ENCODE measurements at places on chromosomes 3 and 15.

DNA sequence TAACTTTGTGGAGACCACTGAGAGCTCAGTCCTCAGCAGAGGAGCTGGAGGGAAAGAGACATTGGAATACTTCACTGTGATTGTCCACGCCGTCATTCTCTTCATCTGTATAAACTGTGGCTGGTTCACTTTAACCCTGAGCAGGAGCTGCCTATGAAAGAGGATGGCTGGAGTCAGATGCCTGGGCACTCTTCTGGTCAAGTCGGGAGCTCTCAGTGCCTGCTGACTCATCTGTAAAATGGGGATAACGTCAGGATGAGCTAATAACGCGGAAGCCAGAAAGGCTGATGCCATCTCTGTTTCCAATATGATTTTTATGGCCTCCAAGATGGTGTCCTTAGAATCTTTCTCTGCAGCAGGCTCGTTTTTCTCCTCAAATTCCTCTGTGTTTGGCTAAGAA, 51.6 kb upstream of the MRPS22 start:
- no peak for DNase-seq

DNA sequence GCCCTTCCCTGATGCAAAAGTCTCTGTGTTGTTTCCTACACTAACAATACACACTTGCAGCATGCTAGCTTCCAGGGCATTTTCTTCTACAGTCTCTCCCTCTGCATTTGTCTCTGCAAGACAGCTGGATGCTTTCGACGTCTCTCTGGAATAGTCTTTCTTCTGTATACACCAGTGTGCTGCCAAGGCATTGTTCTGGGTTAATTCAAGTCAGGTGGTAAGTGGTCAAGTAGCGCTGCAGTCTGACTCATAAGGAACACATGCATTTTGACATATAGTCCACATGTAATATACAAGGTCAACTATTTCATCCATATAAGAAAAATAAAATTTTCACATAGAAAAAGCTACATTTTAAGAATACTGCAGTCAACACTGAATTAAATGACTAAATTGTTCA, 92.7 kb downstream of the MYLK start:
- no peak for DNase-seq

DNA sequence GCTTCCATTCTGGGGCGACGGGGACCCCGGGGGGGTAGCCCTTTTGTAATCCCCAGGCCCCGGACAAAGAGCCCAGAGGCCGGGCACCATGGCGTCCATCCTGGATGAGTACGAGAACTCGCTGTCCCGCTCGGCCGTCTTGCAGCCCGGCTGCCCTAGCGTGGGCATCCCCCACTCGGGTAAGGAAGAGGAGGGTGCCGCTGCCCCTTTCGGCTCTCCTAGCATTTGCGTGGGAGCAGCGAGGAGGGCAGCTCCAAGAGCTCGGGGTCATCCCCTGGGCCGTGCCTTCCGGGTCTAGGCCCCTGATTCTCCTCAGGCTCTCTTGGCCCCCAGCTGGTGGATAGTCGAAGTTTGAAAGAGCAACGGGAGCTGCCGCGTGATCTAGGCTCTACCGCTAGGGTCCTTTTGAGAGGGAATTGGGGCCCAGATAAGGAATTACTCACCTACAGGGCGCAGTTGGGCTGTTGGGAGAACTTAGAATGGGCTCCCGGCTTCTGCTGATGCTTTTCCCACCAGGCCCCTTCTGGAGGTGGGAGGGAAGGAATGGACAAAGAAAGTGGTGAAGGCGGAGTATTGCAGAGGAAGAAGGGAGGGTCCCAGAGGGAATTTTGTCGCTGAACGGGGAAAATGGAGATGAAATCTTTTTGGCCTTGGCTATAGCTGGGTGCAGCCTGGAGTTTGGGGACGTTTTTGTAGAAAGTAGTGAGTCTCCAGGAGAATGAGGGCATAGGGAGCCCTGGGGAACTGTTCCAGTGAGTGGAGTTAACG, 615 bp downstream of the VPS18 start:
- peak; percentile 58 for DNase-seq

- DNase-seq = no peak
Observed at GRCh38 chr3:33729993-33730392, 11.9 kb upstream of the CLASP2 start.

- DNase-seq = no peak
Observed at GRCh38 chr15:39403640-39404117, 177.2 kb upstream of the THBS1 start.

DNA sequence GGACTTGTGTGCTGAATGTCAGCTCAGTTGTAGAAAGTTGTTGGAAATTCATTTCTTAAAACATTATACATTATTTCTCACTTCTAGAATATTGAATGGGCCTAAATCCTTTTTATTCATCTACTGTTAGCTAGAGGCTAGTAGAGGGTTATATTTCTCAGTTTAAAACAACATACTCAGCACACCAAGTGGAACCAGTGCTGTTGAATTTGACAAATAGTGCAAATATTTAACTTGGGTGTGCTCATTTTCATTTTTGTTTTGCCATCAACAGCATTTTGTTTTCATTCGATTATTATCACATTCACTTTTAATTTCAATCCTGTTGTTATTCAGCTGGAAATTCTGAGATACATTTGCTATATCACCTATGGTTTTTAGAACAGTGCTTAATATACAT, 269.4 kb upstream of the PEX5L start:
- no peak for DNase-seq

DNA sequence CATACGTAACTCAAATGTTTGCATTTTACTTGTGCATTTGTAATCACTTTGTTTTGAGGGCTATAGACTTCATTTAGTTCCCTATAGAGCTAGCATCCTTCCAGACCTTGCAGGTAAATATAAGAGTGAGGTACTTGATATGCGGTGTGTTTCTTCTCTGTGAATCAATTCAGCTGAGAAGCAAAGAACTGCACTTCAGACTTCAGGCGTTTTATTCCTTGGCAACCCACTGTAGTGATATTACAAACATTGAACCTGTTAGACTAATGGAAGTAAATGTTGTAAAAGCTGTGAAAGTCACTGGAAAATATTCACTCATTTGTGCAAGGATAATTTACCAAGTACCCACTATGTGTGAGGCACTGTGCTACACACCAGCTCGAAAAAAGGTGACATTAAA, 94.1 kb upstream of the CHL1 start:
- no peak for DNase-seq

GRCh38 chr3:119861681-119862080, 79.8 kb downstream of the NR1I2 start:
- no peak for DNase-seq

DNA sequence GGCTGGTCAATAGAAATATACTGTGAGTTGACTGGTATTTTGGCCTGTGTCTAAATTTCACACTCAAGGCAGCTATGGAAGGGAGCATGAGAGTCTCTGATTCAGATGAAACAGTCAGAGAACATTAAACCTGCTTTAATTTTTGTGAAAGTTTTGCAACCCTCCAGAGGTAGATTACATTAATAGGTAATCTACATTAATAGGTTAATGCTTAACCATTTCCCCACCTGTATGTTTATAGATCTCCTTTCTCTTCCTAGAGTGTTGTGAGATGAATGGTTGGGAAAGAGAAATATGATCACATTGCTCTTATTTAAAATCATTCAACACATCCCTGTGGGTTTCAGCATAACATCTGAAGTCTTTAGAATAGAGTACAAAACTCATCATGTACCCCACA, 586.9 kb upstream of the DPPA4 start:
- DNase-seq = no peak

- no peak for DNase-seq
Observed at GRCh38 chr3:8197384-8197783, 304.2 kb upstream of the LMCD1 start.

GRCh38 chr15:29064290-29064689, 178.5 kb downstream of the APBA2 start:
- DNase-seq = no peak

DNA sequence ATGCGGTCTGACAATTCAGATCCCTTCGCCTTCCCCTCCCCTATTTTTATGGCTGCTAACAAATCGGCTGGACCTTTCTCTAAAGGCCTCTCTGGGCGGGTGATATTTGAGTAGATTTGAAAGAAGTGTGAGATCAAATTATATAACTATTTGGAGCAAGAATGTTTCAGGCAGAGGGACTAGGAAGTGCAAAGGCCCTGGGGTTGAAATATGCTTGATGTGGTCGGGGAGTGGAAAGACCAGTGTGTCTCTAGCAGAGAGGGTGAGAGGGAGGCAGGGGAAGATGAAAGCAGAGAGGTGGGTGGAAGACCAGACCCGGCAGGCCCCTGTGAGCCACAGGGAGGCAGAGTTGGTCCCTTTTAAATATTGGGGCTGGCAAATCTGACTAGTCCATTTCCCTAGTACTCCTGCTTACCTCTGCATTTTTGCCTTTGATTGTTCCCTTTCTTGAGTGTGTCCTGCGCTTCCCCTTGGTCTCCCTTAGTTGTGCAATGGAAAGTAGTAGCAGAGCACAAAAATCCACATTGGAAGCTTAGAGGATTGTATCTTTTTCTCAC, 32.3 kb downstream of the SLCO3A1 start:
- no peak for DNase-seq

GRCh38 chr3:24225385-24225950, 269.2 kb downstream of the THRB start:
- no peak for DNase-seq

GRCh38 chr15:55742498-55742926, 440 bp downstream of the PRTG start:
- DNase-seq = no peak

DNA sequence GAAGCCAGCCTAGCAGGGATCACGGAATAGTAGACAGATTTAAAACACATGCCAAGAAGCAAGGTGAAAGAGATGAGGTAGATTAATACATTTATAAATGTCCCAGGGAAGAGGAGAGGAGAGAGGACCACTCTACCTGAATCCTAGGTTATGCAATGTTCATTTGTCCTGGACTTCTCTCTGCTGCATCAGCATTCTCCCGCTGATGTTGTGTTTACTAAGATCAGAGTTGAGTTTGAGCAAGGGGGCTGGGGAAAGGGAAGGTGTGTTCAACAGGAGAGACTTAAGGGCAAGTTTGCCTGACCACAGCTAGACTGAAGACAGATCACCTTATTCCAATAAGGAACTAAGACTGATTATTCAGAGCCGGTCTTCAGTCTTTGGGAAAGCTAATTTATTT, 1.1 kb upstream of the KPNA1 start:
- no peak for DNase-seq

- no peak for DNase-seq
Observed at GRCh38 chr15:60913900-60914299, 315.2 kb downstream of the RORA start.

- no peak for DNase-seq
Observed at GRCh38 chr15:66593219-66593780, 27.5 kb upstream of the LCTL start.

GRCh38 chr3:69105320-69105719, 17.1 kb downstream of the LMOD3 start:
- DNase-seq = no peak

DNA sequence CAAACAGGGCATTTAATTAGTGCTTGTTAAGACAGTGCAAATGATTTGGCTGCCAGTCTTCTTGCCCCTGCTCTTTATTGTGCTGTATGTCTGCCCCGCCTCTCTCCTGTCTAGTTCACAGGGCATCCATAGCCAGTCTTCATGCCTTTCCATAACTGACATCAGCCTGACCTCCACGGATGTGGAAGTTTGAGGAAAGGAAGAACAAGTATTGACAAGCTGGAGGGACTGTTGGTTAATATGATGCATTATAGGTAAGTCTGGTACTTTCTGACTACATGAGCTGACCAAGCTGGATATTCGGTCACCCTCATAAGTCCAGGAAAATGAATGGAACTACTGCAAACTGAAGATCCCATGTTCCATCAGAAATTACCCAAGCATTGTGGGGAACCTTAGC, 325.9 kb downstream of the TIGIT start:
- no peak for DNase-seq

DNA sequence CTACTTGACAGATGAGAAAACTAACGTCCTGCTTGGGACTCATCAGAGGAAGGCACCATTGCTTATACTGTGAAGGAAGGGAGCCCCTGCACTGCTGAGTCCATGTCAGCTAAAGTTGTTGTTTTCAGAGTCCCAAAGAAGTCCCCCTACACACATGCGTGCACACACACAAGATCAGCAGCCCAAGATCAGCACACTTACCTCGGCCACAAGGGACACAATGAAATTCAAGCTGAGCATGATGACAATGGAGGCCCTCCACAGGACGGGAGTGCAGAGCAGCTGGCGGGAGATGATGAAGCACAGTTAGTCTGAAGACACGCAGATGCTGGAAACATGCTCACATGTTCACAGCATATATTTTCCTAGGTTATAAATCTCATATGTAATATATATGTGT, 28.6 kb upstream of the ATP13A5 start:
- no peak for DNase-seq

- no peak for DNase-seq
Observed at GRCh38 chr3:143240886-143241285, 121.3 kb downstream of the CHST2 start.

DNA sequence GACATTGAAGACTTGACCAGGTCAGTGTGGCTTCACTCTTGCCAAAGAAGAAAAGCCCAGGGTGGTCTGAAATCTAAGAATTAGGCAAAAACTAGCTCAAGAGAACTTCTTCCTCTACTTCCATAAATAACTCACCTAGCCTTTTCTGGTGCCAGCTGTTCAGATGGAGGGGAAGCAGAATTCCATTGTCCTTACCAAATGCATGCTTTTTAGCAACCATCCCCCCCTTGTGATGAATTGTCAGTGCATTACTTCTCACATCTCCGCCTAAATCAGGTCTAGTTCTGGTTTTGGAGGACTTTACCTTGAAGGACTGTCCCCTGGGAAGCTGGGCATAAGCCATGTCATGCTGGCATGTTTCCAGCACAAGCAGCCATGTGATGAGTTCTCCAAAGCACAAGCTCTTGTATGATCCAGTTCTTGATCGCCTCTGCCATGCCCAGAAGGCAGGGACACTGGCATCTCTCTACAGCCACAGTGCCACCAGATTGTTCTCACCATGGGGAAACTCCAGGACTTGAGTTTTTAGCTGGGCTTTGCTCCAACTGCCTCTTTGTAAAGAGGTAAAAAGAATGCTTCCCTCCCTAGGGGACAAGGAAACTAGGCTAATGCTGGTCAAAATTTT, 96.4 kb upstream of the IL12A start:
- no peak for DNase-seq

DNA sequence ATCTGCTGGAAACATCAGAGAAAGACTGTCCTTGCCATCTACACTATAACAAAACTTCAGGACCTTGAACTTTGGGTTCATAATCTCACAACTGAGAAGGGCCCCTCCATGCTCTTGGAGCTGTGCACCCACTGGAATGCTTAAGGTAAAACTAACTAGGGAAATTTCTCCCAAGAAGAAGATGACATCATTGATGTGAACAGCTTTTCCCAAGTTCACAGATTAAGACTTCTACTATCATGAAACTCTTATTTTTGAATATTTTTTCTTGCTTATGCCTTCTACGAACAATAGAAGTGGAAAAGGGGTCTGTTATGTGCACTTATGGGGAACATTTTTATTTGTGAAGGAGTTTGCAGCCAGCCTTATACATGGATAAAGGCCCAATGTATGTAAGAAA, 5.0 kb downstream of the CYP11A1 start:
- no peak for DNase-seq

GRCh38 chr3:190877925-190878324, 15.4 kb upstream of the GMNC start:
- no peak for DNase-seq

All from stimulated activated naive B cell treated with anti-CD40 and anti-IgM and Interleukin-4, amounts not matched to agents 10 μg/mL and 1 μg/mL and 100 μg/mL, for 72 hours (primary cell).